ELR (cell line): ENCODE measurements at places on chromosomes 1 and 21.

DNA sequence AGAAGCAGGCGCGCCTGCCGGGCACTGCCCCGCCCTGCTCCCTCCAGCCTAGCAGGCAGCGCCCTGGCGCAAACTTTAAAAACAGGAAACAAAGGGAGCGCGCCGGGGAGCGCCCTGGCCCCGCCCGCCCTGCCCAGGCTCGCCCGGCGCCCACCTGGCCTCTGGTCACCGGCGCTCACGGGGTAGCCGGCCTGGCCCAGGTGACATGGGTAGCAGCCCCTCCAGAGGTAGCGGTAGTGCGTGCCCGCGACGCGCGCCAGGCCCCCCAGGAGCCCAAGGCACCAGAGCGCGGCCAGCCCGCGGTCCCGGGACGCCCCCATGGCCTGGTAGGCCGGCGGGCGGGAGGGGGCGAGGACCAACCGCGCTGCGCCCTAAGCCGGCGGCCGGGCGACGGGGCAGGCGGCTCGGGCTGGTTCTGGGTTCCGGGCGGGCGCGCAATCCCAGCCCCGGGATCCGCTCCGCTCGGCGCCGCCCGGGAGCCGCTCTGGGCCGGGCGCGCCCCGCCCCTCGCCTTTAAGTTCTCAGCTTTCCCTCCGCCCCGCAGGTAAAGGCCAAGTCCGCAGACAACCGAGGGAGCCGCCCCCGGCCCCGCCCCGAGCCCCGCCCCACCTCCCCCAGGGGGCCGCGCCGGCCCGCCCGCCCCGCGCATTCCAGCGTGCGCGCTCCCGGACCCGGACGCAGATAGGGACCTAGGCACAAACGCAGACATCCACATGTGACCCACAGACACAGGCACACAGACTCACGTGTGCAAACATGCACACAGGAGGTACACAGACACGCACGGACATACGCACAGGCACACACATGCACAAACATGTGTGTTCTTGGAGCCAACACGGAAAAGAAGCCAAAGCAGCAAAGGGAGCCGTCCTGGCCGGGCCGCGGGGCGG is 76.7 kb downstream of the ARHGEF16 start:
- peak; percentile 82 for DNase-seq

- no peak for DNase-seq
Measured at GRCh38 chr1:158286941-158287346, 2.8 kb upstream of the CD1C start.

DNA sequence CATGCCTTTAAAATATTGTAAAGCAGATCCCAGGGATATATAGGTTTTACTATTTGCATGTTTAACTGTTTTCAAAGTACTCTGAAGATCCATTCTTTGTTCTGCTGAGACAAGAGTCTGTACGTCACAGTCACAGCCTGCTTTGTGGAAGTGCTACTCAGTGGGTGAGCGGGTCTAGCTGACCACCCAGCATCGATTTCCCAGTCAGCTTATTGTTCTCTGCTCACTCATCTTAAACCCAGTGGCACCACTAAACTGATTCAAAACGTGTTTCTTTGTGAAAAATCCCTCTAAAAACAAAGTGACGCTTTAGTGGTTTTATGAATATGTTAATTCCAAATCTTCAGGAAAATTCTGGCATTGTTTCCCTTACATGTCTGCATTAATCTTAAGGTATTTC is 12.4 kb downstream of the PLPP3 start:
- no peak for DNase-seq

DNA sequence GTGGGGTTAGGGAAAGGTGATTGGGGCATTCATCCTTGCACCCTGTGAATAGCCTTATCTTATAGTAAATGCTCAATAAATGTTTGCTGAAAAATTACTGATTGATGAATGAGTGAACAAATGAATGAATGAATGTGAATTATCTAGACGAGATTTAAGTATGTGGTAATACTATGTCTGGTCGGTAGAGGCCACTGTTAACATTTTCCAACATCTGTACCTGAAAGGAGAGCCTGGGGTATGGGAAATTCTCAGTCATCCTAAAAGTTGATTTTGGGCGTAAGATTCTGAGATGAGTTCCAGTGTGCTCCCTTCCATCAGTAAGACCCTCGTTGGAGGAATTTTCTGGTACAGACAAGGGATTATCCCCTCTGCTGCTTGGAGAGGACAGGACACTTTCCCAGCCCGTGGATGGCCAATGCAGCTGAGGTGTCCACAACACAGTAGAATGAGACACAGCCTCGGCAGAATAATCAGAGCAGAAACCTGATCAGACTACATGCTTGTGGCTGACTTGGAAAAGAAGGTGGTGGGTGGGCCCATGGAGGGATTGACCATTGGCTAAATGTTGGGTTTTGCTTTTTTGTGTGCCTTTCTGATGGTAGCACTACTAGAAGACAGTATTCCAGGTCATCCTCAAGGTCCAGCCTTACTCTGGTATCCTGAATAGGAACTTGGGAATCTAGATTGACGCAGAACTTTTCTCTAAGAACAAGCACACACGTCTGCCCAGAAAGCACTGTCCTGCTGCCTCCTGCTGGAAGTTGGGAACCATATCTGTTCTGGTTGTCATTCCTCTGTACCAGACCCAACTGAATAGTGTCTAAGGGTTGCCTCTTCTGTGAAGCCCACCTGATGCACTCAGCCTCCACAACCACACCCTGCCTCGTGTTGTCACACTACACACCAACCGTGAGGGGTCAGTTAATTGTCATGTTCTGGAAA is 262.0 kb downstream of the TNR start:
- peak; percentile 20 for DNase-seq

DNA sequence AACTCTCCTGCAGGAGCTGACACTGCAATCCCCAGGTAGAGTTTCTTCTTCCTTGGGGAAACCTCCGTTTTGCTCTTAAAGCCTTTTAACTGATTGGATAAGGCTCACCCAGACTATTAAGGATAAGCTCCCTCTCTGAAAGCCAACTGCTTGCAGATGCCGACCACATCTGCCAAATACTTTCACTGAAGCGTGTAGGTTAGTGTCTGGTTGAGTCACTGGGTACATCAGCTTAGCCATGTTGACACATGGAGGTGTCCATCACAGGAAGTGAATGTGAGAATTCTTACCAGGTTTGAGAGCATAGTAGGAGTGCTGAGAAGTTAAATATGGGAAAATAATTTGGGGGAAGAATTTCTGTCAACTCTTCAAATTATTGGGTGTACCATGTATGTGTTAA is 202.0 kb downstream of the AJAP1 start:
- no peak for DNase-seq

- no peak for DNase-seq
Measured at GRCh38 chr1:4468386-4468785, 186.0 kb upstream of the AJAP1 start.

DNA sequence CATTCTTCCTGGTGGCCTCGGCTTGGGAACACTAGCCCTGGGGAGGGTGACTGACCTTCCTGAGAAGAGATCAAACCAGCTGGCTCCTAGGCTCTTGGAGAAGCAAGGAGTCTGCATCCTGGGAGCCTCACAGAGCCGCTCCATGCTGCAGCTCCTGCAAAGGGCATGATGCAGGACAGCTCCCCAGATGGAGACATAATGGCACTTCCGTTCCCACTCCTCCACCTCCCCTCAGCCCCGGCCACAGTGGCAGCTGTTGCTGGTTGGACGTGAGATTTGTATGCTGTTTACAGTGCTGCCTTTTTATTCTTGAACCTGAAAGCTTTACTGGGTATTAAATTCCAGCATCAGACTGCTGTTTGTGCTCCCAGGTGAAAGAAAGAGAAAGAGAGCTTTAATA is 83.7 kb upstream of the CTTNBP2NL start:
- no peak for DNase-seq

DNA sequence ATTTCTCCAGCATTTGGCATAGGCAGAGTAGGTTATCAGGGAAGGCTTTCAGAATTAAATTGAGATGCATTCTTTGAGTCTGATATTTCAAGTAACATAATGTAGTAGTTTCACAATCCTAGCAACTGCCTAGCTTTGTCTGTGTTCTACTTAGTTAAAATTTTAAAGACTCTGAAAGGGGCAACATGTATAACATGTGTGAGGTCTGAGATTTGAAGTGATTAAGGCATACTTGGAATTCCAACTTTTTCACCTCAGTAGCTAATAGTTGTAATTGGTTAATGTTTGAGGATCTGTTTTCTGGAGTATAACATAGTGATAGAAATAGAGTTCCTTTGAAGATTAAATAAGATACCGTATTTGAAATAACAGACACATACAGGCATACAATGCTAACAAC is 335.2 kb upstream of the BEND5 start:
- DNase-seq = no peak

DNA sequence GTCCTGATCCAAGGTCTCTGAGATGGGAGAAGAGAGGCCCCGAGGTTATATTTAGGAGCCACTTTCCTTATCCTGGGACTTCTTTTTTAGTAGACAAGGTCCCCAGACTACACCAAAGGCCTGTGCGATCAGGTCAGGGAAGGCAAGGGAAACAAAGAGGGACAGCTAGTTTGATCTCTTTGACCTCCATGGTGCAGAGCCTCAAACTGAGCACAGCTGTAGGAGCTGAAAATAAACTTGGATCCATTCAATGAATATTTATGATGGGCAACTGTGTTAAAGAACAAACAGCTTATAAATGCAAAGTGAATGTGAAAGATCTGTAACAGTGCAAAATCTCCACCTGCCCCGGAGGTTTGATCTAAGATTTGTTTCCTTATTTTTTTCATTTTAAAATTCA is 256.6 kb downstream of the DYRK1A start:
- no peak for DNase-seq

DNA sequence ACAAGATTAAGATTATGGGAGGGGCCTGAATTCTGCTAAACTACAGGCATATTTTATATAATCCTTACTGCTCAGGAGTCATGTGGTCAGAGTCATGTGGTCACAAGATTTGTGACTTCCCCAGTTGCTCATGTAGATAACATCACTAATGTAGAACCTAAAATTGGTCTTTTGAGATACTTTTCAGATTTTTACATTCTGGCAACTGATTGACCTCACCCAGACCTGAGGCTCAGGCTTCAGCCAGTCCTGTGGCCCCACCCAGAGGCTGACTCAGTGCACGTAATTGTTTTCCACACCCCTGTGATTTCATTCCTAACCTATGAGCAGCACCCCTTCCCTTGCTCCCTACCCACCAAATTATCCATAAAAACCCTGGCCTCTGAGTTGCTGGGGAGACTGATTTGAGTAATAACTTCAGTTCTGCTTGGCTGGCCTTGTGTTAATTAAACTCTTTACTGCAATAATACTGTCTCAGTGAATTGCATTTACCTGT is 41.7 kb upstream of the ZNF326 start:
- peak; percentile 96 for DNase-seq

DNA sequence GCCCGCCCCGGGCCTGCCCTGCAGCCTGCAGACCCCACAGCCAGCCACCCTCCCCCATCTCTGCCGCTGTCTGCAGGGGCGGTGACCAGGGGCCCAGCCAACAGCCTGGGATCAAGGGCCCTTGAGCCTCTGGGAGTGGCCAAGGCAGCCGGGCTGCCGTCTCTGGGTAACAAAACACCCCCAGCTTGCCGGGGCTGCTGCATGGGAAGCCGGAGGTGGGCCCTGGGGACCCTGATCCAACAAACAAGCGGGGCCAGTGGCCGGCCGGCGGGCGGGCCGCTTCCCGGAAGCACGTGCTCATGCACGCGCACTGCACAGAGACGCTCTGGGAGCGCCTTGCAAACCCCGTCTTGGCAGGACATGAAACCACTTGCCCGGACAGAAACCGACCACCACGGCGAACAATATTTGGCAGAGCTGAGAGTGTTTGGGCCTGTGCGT is 13.2 kb downstream of the MEGF6 start:
- DNase-seq = no peak

GRCh38 chr1:175073633-175074032 is 6.0 kb downstream of the TNN start:
- DNase-seq = no peak

GRCh38 chr1:21216835-21217811 is 40.4 kb upstream of the EIF4G3 start:
- DNase-seq = peak; percentile 64

DNA sequence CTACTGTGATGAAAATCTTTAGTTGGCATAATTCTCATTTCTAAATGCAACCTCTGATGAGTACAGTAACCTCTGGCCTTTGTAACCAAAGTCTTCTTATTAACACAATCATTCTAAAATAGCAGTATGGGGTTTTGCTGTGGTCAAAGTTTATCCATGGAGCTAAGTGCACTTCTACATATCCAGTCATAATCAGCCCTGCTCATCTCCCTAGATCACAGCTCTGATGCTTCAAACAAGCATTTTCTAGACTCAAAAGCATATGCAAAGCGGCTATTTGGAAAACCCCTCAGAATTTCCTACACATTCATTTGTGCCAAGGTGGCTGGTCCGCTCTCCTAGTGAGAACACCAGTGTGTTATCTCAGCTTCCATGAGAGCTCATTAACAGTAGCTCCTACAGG is 418.6 kb downstream of the MRPL39 start:
- DNase-seq = no peak

DNA sequence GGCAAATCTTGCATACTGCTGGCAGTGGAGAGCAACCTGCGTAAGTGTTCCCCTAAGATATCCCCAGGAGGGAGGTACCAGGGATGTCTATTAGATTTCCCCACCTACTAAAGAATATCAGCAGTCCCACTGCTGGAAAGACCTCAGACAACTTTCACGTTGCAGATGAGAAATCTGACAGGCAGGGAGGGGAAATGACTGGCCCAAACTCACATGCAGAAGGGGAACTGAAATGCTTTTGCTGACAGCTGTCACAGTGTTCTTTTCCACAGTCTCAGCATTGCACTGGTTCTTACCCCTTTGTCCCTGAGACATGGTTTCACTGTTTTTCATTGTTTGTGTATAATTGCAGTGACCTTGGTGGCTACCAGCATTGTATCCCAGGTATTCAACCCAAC is 84.8 kb upstream of the ATP1A1 start:
- no peak for DNase-seq

DNA sequence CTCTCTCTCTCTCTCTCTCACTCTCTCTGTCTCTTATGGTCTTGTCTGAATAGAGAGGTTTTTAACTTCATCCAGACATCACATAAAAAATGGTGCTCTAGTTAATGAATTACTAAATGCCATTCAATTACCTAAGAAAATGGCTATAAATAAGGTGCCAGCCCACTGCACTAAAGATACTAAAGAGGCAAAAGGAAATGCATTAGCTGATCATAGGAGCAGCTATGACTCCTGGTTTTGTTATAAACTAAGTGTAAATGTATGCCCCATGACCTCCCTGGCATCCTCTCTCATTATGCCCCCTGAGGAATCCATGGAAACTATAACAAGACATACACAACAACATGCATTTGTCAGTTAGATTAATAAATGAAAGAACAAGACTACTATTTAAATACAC is 57.5 kb upstream of the PDC start:
- no peak for DNase-seq

DNA sequence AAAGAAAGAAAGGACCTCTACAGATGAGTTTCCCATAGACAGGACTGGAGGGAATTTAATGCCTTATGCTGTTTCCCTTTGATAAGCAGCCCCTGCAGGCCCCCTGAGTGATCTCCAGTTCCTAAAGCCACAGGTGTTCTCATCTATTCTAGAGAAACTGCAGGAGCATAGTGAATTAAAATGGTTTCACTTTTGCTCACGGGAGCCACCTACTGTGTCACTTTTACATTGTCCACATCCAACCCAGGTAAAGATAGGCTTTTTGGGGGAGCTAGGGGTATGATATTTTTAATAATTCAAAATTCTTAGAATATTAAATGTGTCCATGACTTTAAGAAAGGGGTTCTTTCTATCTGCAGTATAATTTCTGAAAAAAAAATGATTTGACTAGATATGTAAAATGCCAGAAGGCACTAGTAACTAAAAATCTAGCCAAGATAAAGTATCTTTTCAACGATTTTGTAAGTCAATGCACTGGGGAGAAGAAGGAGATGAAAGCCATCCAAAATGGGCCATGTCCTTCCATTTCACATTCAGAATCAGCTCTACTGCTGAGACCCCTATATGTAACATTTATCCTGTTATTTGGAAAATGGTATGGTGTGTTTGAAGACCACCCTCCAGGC is 267.3 kb upstream of the DUSP10 start:
- DNase-seq = peak; percentile 17
